ENCODE measurements at places on chromosomes 4 and X.

GRCh38 chr4:6916069-6916586 lies 6.5 kb downstream of the TBC1D14 start:
- DNase-seq: no peak

- DNase-seq: no peak
These were observed 17.4 kb upstream of the PWWP3B start for GRCh38 chrX:106150701-106151100.

DNA sequence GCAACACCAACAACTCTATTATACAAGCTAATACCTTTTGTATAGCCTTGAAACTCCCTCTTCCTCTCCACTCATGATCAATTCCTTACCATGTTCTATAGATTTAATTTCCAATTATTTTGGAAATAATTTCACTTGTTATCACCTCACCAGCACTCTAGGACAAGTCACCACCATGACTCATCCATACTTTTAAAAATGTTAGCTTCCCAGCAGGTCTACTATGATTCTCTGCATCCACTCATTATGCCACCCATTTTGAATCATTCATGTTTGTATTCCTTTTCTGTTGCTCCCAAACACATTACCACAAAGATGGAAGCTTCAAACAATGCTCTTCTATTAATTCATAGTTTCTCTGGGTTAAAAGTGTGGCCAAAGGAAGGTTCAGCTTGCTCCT lies 469.6 kb downstream of the PDGFC start:
- no peak for DNase-seq

GRCh38 chrX:8075636-8076035 lies 95.4 kb downstream of the VCX2 start:
- DNase-seq: no peak

DNA sequence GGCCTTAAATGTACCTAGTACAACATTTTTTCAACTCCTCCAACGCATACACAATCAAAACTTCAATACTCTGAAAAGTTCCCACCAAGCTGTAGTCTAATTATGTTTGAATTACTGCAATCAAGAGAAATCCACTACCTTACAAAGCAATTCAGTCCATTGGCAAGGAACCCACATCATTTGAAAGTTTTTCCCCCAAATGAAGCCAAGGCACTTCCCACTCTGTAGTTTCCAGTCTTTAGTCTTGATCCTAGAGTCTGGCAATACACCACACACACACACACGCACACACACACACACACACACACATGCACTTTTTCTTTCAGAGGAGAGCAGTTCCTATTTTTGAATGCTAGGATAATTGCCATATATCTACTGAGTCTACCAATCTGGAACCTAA lies 79.6 kb downstream of the ANTXR2 start:
- no peak for DNase-seq

DNA sequence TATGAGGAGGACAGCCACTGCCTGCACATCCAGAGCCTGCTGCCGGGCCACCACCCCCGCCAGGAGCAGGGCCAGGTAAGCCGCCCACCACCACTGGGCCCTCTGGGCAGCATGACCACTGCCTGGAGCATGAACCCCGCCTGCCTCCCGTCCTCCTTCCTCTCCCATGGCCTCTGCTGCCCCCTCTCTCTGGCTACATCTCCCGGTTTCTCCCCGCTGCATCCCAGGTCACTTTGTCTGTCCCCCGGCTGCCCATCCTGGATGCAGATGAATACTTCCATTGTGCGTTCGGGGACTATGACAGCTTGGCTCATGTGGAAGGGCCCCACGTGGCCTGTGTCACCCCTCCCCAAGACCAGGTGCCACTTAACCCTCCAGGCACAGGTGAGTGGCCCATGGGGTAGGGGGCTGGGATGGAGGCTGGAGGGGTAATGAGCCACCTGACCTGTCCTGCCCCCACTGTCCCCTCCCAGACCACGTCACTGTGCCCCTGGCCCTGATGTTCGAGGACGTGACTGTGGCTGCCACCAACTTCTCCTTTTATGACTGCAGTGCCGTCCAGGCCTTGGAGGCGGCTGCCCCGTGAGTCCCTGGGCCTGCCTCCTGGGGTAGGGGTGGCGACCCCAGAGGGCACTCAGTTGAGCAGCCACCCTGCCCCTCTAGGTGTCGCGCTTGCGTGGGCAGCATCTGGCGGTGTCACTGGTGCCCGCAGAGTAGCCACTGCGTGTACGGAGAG lies 6.0 kb downstream of the PLXNB3 start:
- peak; percentile 1 for DNase-seq
